ENCODE measurements at places on chromosomes 2 and 18.

GRCh38 chr18:78526275-78526674, 453.3 kb upstream of the SALL3 start:
- no peak for DNase-seq

DNA sequence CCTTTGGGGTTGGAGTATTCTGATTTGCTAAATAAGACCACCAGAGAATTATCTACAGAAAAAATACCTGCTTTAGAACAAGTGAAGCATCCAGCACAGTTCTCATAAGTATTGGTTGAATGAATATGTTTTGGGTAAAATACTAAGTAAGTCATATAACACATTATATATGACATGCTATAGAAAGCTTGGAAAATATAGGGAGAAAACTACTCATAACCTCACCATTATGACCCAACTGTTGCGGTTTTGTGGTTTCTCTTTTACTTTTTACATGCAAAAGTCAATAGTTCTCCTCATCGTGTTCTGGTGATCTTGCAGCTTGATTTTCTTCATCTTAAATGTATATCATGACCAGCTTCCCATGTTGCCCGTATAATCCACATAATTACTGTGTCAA, 66.2 kb downstream of the DIPK1C start:
- no peak for DNase-seq

DNA sequence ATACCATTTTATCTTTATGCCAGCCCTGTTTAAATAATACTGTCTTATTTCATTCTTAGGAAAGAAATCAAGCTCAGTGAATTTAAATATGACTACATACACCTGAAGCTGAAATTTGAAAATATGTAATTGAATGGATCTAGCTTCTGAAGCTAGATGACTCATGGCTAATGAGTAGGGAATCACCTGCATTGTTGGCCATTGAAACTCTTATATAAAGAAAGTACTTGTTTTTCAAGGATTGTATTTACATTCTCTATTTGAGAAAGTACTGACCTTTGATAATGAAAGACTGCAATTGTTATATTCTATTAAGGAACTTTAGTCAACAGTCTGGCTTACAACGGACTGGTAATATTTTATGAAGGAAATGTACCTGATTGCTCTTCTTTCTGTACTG, 346.7 kb upstream of the LRATD1 start:
- DNase-seq = no peak

DNA sequence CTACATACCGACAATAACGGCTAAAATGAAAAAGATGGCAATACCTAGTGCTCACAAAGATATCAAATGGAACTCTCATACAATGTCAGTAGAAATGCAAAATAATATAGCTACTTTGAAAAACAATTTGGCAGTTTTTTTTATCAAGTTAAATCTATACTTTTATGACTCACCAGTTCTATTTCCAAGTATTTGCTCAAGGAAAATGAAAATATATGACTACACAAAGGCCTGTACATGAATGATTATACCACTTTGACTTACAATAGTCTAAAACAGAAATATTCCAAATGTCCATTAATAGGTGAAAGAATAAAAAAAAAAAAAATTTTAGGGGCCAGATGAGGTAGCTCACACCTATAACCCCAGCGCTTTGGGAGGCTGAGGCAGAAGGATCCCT, 219.8 kb downstream of the ZRANB3 start:
- DNase-seq = no peak

DNA sequence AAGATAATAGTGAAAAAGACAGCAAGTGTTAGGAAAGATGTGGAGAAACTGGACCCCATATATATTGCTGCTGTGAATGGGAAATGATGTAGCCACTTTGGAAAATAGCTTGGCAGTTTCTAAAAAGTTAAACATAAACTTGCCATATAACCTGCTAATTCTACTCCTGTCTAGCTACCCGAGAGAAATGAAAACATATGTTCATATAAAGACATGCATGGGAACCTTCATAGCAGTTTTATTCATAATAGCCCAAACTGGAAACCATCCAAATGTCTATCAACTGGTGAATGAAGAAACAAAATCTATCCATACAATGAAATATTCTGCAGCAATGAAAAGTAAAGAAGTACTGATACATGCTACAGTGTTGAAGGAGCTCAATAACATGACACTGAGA, 50.4 kb upstream of the NABP1 start:
- no peak for DNase-seq

GRCh38 chr2:58203018-58203417, 38.1 kb downstream of the FANCL start:
- no peak for DNase-seq

DNA sequence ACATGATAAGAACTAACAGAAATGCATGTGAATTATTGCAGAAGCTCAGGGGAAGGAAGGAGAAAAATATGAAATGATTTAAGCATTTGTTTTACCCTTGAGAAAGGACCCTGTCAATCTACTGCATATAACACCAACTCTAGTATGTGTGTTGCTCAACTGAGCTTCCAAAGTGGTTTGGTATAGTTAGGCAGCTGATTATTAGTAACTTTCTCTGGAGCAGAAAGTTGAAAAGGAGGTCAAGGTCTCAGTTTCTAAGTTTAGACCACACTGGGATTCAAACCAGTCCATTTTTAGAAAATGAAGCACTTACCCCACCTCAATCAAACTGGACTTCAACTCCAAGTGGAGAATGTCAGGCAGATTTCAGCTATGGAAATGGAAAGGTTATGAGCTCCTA, 123.3 kb upstream of the CDC42EP3 start:
- DNase-seq = no peak

DNA sequence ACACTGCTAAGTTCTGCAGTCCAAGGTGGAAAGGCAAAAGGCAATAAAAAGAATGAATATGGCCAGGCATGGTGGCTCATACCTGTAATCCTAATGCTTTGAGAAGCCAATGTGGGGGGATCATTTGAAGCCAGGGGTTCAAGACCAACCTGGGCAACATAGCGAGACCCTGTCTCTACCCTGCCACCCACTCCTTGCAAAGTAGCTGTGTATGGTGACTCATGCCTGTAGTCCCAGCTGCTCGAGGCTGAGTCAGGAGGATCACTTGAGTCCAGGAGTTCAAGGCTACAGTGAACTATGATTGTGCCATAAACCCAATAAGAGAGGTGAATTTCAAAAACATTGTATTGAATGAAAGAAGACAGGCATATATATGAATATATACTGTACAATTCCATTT, 2.4 kb downstream of the MYL12B start:
- no peak for DNase-seq
